Activated CD4-positive, alpha-beta T cell treated with anti-CD3 and anti-CD28 coated beads for 48 hours (primary cell): ENCODE measurements at places on chromosomes 11 and 22.
A peak's percentile ranks its signal among the peaks of the same experiment; 100 is the strongest.

DNA sequence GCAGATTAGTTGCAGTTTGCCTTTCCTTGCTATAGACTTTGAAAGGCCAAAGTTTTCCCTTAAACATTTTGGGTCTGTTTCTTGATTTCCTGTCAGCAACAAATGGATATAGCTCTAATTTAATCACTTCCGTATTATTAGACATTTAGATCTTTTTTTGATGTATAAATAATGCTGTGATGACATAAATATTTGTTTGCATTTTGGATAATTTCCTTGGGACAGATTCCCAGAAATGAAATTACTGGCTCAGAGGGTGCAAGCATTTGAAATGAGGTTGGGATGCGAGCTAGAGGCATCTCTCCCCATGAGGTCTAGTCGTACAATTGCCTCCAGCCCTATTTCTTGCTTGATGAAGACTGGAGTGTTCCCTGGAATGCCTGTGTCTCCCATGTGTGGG lies 94.2 kb downstream of the TBC1D22A start:
- no peak for DNase-seq

- DNase-seq = peak; percentile 59
These were observed 26.9 kb downstream of the SNAP29 start for GRCh38 chr22:20885557-20886323.

- DNase-seq = no peak
These were observed 10.0 kb downstream of the FADS1 start for GRCh38 chr11:61806785-61807184.

GRCh38 chr11:72041364-72042063 lies 38.8 kb downstream of the NUMA1 start:
- DNase-seq = peak; percentile 43

DNA sequence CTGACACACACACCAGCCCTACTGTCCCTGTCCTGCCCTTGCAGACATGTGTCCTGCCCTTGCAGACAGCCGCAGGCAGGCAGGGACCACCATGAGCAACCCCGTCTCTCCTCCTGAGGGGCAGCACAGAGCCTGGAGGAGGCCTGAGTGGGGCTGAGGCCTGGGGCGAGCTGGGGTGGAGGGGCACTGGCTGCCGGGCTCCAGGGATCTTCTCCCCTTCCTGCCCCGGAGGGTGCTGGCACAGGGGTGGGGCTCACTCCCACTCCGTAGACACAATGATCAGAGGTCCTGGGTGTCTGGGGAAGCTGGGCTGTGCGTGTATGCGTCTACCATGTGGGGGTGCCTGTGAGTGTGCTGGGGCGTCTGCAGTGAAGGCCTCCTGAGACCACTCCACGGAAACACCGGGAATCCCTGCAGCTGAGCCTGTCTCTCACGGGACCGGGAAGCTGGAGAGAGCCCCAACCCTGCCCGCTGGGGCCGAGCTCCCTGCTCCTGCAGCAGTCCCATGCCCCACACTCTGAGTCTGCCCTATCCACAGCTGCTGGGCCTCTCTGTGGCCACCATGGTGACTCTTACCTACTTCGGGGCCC lies 588 bp downstream of the TSPAN32 start:
- peak; percentile 46 for DNase-seq

- no peak for DNase-seq
These were observed 29.5 kb upstream of the BID start for GRCh38 chr22:17803609-17804270.

DNA sequence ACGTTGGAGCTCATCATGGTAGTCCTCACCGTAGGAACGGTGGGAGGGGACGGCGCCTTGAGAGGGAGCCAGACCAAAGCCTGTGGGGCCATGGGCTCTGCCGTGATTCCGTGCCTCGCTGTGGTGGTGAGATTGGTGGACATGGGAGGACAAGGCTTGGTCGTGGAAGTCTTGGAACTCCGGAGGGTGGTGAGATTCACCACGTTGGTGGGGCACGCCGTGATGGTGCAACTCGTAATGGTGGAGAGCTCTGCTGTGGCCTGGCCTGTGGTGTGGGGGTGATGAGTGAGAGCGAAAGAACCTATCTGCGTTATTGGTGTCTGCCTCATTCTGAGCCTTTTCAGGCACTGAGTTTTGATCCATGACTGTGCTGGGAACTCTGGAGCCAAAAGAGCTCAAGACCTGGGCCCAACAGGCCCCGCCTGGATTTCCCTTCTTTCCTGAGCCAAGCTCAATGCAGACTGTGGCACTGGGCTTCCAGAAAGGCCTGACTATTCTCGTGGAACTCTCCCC lies at the start of gene CATSPER1:
Gene CATSPER1, minus strand, starts transcription at position 463 of the 513 bp plus-strand sequence. Its CDS starts 100 bp downstream, at position 363.
- DNase-seq = no peak

DNA sequence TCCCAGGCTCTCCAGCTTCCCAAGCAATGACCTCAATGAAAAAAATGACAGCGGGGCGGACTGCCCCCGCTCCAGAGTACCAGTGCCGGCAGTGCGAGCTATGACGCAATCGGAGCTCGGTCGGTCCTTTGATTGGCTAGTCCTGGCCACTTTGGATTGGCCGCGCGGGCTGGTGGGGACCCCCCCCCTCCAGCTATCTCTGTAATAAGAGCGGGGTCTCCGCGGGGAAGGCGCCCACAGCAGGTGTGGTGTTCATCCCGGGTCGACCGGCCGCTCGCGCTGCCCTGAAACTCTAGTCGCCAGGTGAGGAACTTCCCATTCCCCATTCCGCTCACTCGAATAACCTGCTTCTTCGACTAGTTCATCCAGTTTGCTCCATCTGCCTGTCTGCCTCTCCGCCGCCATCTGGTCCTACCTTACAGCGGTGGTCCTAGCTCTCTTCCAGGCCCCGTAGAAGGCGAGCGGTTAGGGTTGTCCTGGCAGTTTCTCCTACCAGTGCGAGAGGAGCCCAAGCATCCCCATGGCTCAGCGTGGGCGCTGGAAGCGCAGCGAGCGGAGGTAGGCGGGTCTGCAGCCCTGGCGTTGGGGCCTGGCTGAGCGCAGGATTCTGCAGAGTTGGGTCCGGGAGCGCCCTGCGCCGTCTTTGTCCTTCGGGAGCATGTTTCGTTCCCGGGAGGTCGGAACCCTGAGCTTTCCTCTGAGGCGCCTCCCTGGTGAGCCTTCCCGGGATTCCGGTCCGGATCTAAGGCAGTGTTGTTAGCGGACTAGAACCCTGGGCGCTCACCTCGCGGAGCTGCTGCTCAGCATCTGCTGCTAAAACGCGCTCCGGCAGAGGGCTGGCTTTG lies at the start of gene CALCB:
Gene CALCB, plus strand, starts transcription at position 233 of the 845 bp plus-strand sequence. CDS start 1,126 bp downstream, outside the sequence.
- DNase-seq = peak; percentile 57

DNA sequence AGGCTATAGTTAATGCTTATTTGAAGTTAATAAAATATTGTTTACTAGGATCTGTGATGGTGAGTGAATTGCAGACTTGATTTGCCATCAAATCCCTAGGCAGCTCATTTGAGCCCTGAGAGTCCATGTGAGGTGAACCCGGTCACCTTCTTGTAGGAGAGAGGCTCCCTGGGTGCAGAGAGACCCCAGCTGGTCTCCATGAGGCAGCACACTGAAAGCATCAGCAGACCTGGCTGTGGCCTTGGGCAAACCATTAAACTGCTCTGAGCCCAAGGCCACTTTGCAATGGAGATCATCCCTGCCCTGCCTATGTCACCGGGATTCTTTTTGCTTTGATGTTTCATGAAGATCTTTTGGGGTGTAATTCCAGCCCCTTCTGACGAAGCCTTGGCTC lies 125.2 kb downstream of the MICAL2 start:
- DNase-seq = peak; percentile 34

DNA sequence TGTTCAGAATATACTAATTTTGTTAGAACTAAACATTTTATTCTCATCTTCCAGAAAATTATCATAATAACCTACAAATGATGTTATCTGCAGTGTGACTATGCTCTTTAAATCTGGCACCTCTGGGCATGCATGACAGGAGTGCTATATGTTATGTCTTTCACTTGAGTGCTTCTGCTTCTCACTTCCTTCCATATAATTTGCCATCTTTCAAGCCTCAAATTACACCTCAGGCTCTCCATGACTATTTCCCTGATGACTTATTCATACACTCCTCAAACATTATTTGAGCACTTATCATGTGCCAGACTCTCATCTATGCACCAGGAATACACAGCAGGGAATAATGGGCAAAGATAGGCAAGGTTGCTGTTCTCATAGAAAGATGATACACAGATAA lies 219.3 kb upstream of the POU2AF2 start:
- DNase-seq = no peak

DNA sequence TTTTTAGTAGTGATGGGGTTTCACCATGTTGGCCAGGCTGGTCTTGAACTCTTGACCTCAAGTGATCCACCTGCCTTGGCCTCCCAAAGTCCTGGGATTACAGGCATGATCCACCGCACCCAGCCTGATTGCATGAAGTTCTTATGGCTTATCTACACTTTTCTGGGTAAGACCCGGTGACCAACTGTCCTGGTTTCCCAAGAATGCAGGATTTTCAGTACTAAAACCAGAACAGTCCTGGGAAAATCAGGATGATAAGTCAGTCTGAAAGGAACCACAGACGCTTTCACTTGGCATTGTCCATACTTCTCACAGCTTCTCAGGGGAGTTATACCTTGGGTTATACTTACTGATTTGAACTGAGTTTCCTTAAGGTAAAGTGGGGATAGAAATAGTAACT lies 1.4 kb upstream of the BPIFC start:
- no peak for DNase-seq

DNA sequence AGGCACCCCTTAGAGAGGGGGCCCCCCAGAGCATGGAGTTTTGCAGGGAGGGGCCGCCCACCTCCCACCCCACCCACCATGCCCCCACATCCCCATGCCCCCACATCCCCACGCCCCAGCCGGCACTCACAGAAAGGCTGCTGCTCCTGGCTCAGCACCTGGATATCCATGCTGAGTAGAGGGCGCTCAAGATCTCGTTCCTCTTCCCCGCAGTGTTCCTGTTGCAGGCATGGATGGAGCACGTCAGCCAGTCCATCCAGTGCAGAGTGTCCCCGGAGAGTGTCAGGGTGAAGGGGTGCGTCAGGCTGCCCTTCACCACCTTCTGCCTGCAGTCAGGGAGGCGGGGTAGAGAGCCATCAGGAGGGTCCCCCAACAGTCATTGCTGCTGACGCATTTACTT lies 156.2 kb downstream of the CRYBB2 start:
- no peak for DNase-seq

GRCh38 chr11:87097582-87097981 lies 59.8 kb downstream of the TMEM135 start:
- peak; percentile 44 for DNase-seq

GRCh38 chr22:22087854-22088657 lies 105.5 kb upstream of the TOP3B start:
- no peak for DNase-seq

DNA sequence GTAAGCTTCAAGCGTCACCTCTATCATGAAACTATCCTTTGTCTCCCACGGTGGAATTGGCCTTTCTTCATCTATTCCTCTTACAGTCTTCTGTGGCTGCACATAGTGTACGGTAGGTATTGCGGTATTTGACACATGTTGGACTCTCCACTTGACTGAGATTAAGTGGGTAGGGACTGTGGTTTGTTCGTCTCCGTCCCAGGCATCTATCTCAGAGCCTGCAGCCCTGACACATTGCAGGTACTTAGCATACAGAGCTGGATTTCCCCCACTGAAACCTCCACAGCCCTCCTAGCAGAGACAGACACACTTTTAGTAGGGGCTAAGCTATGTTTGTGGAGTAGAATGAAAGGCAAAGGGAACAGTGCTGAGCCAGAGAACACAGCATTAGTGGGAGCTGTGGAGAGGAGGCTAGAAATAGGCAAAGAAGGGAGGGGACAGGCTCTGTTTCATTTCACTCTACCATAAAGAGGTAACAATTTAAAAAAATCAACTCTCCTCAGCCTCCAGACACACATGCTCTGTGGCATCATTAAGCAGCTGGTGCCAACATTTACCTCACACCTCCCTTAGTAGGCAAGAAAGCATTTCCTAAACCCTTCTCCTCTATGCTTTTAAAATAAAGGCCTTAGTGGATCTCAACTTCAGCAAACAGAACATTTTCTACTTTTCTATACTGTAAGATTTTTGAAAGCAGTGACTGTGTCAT lies 277.5 kb downstream of the KIRREL3 start:
- no peak for DNase-seq

DNA sequence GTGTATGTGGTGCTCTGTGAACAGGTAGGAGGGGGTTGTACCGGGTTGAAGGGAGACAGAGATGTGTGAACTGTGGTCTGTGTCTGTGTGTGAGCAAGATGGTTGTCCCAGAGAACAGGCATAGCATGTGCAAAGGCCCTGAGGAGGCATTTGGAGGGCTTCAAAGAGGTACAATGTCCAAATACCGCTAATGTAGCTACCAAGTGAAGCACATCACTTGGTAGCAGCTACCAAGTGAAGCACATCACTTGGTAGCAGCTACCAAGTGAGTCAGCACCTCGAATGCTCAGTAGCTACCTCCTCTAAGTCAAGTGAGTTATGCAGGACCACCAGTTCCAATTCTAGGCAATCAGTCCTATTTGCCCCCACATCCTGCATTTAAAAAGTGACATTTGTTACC lies 72.4 kb downstream of the KIAA1671 start:
- no peak for DNase-seq

GRCh38 chr11:69915151-69915500 lies 95.9 kb upstream of the FGF3 start:
- DNase-seq = no peak

GRCh38 chr22:38162881-38163843 lies 18.5 kb downstream of the PLA2G6 start:
- no peak for DNase-seq

GRCh38 chr22:35559354-35560005 lies 18.8 kb downstream of the RASD2 start:
- no peak for DNase-seq

- DNase-seq = no peak
These were observed 200.9 kb downstream of the AASDHPPT start for GRCh38 chr11:106278391-106278790.

DNA sequence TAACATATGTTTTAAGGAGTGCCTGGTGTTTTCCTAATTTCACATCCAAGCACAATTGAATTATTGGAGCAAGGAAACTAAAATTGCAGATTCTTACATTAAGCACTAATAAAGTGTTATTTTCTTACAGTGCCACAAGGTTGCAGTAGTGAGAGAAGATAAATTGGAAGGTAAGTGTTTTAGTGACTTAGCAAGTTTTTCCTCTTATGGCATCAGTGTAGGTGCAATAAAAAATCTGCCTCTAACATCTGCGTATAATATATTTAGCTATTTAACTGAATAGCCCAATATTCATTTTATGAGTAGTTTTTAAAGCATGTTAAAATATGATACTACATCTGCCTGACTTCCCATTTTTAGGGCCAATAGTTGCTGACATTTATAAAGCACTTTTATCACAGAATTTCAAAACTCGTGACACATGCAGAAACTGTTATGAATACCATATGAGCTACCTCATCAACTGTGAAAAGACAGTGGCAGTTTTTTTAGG lies 19.0 kb downstream of the POLD3 start:
- no peak for DNase-seq

- DNase-seq = no peak
These were observed 285.2 kb downstream of the METTL15 start for GRCh38 chr11:28393348-28393747.
